Stromal cell of bone marrow (primary cell): ENCODE measurements at places on chromosomes 13 and 19.

DNA sequence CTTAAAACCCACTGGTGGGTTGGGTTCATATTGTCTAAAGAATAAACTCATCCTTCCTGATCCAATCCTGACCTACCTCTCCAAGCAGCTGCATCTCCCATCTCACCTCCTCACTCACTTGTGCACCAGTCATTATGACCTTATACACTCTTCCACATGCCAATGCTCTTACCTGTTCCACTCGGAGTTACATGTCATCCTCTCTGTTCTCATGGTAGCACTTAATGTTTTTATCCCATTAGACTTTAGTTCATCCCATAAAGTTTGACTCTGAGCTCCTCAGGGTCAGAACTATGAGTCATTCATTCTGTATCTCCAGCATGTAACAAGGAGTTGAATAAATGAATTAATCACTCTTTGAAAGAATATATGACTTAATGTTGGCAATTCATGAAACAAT is 330.2 kb downstream of the KLF12 start:
- DNase-seq: no peak

DNA sequence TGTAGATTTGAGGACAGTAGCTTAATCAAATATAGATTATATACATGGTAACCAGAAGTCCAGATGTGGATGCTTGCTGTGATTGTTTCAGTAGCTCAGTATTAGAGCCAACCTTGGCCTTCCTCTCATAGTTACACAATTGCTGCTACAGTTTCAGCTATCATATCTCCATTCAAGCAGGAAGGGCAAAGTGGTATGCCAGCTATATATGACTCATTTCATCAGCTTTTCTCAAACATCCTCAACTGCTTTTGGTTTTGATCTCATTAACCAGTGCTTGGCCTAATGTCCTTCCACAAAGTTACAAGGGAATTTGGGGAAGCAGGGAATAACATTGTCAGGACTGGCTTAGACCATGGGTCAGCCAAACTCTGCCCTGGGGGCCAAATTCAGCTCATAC is 73.0 kb upstream of the MAB21L1 start:
- peak; percentile 41 for DNase-seq

GRCh38 chr13:19818223-19818842 is 35.6 kb upstream of the PSPC1 start:
- no peak for DNase-seq

DNA sequence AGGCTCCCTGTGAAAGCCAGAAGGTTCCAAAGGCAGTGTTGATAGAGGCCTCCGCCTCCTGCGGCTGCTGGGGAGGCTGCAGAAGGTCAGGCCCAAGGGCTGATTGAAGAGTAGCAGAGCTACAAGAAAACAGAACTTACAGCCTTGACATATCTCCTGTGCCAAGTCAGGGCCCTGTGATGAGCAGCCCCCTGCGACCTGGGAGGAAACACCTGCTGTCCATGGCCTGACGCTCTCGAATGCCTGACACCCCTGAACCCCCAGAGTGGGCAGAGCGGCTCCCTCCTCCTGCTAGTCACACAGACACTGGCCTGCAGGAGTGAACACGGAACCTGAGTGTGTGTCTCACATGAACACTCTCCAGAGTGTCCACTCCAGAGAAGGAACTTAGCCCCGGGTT is 38.2 kb upstream of the TUBGCP3 start:
- DNase-seq: no peak

GRCh38 chr13:97136418-97136817 is 85.7 kb upstream of the MBNL2 start:
- no peak for DNase-seq

- DNase-seq: no peak
These were observed 647.1 kb downstream of the DACH1 start for GRCh38 chr13:71219698-71220415.

- DNase-seq: no peak
These were observed 29.2 kb downstream of the SUGP2 start for GRCh38 chr19:19004144-19004543.

- DNase-seq: no peak
These were observed 56.2 kb downstream of the FLT1 start for GRCh38 chr13:28438598-28439334.

DNA sequence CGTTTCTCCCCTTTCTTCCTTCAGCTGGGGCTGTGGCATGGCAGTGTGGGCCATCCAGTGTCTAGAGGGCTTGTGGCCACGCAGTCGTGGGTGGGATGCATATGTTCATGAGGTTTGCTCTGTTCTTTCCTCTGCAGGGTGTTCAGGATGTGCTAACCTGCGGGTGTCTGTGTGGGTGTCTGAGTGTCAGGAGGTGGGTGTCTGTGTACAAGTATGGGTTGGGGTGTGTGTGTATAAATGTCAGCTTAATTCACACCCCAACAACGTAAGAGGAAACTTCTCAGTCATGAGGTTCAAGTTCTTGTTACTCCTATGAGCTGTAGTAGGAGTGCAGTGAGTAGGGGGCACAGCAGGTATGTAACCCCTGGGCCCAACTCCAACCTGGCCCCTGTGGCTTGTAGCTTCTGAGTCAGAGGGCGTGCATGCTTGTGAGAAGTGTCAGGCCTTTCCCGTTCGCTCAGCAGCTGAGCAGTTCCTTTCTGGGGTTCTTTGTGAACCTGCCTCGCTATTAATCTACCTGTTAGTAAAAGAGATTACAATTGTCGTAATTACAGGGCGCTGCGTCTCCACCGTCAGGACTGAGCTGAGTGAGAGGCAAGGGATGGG is 49.1 kb downstream of the NFIX start:
- DNase-seq: no peak

- DNase-seq: peak; percentile 77
These were observed 22.6 kb downstream of the POLR1D start for GRCh38 chr13:27644302-27644701.
